T follicular helper cell (primary cell): ENCODE measurements at places on chromosomes 5 and 9.
A peak's percentile ranks its signal among the peaks of the same experiment; 100 is the strongest.

- DNase-seq = no peak
Measured at GRCh38 chr5:137145721-137146120, 353.4 kb downstream of the SPOCK1 start.

DNA sequence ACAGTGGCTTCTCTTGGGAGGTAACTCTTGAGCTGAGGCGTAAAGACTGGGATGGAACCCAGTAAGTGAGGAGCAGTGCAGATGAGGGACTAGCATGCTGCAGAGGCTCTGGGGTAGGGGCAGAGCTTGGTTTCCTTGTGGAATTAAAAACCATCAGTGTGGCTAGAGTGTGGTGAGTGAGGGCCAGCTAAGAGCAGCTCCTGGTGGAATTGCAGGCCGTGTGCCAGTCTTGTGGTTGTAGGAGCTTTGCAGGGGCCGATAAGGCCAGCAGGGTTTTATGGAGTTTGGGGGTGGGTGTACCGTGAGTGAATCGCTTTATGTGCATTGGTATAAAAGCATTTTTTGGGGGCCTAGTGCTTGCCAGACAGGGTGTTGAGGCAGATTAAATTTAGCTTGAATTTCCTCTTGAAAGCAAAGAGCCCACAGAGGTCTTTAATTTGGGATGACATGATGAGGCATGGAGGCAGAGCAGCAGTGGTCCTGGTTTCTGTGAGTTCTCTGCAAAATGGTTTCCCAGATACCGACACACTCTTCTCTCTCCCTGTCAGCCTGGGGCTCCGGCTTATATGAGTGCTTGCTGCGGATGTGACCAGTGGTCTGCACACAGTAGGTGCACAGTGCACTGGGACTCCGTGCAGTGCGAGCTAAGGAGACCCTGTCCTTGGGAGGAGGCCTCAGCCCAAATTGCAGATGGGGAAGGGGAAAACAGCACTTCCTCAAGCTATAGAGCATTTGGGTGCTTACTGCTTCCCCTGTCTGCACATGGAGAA lies 176.4 kb upstream of the PITX1 start:
- DNase-seq = no peak

- no peak for DNase-seq
Measured at GRCh38 chr5:144009116-144009515, 161.3 kb downstream of the YIPF5 start.

DNA sequence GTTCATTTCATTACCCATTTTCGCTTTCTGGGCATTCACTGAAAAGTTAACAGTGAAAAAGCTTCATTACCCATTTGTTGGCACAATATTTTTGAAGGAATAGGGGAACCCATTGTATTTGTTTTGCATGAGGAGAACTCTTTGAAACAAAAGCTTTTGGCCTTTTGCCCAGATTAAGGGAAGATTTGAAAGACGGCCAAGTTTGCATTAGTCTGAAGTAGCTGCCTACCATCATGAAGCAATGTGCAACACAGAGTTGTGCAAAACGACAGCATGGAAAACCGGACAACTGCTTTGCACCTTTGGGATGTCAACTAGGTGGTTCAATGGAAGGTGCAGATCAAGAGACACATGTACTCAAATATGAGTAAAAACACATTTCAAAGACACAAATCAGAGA lies 84.9 kb downstream of the TRPM3 start:
- no peak for DNase-seq

- DNase-seq = peak; percentile 43
Measured at GRCh38 chr9:36407122-36407723, 7.2 kb upstream of the RNF38 start.
